ENCODE measurements at places on chromosomes 1 and 21. TPM values are rescaled to one million over a fixed set of nuclear protein-coding genes. Genes with fewer than 3 reads are reported as not detected.

Gene WNT3A
- 0.14 TPM for total RNA-seq

- DNase-seq, result no peak
- no peaks in the 10 kb centered on the region for H3K4me1 ChIP-seq
Measured at GRCh38 chr21:42153046-42153686, 65.8 kb upstream of the ABCG1 start.

DNA sequence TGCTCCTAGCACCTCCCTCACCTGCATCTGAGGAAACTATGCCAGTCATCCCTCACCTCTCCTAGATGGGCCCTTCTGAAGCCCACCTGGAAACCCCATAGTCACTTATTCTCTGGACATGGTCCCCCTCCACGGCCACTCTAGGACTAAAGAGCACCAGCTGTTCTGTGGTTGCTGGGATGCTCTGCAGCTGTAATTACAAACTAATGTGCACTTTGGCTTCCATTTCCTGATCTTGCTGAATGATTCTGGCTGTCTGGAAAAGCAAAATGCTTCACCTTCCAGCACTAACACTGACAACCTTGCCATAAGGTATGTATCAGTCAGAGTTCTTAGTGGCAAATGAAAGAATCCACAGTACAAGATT is 48.7 kb upstream of the PSEN2 start:
- H3K36me3 ChIP-seq, result no peaks in the 10 kb centered on the region
- no peak overlapping the region for H3K4me3 ChIP-seq
- H3K27ac ChIP-seq, result no peak overlapping the region
- H3K4me1 ChIP-seq, result peaks cover 5% of the 10 kb centered on the region
- DNase-seq, result no peak
- no peaks in the 10 kb centered on the region for H3K27me3 ChIP-seq

DNA sequence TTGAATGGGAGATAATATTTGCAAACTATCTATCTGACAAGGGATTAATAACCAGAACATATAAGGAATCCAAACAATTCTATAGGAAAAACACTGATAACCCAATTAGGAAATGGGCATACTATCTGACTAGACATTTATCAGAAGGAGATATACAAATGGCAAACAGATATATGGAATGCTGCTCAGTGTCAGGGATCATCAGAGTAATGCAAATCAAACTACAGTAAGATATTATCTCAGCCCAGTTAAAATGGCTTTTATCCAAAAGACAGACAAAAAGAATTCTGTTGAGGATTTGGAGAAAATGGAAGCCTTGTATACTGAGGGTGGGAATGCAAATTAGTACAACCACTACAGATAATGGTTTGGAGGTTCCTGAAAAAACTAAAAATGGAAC is 758.0 kb upstream of the B3GALT2 start:
- no peaks in the 10 kb centered on the region for H3K4me1 ChIP-seq
- no peak overlapping the region for H3K4me3 ChIP-seq
- no peak overlapping the region for H3K27ac ChIP-seq
- H3K36me3 ChIP-seq, result no peaks in the 10 kb centered on the region
- H3K27me3 ChIP-seq, result no peaks in the 10 kb centered on the region

DNA sequence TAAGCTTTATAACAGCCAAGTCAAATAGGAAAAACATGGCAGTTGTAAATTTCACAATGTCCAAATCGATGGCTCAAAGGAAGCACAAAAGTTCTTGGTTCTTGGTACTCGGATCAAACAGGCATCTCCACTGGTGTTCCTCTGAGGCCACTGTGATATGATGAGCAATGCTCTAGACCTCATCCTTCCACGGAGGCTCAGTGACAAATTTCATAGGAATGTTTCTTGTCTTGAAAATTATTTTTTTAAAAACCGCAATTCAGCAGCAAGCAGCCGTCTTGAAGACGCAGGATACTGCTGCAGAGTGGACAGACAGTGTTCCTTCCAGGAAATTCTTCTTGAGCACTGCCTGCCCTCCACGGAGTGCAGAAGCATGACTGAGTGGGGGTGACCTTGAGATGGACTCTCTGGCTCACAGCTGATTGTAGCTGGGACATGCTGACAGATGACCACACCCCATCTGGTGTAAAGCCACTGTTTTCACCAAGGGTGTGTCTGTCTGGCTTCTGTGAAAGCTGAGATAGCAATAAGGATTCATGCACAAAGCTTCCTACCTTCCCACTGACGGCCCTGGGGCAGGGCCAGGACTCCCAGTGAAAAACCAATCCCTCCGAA is 61.9 kb downstream of the TIAM1 start:
- H3K27ac ChIP-seq, result no peak overlapping the region
- no peak overlapping the region for H3K4me3 ChIP-seq
- H3K4me1 ChIP-seq, result peaks cover 22% of the 10 kb centered on the region
- DNase-seq, result no peak
- H3K27me3 ChIP-seq, result no peaks in the 10 kb centered on the region

Data from CD4-positive, alpha-beta T cell (primary cell).